Panc1 (cell line): ENCODE measurements at places on chromosomes 5 and 9. TPM values are rescaled to one million over a fixed set of nuclear protein-coding genes. Genes with fewer than 3 reads are reported as not detected.

DNA sequence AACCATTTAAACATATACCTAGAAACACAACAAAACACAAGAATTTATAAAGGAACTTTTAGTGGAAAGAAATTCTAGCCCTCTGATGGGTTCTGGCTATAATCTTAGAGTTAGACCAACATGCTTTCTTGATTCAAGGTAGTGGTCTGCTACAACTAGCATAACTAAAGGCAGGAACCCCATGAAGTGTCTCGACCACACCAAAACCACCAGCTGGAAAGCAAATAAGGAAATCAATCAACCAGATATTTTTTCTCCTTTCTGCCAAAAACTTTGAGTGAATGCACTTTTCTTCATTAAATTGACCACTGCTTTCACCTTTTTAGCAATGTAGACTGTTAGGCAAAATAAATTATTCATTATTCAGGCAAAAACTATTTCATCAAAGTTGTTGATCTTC lies 346.4 kb downstream of the EBF1 start:
- no peaks in the 10 kb centered on the region for H3K36me3 ChIP-seq
- H3K4me1 ChIP-seq = no peaks in the 10 kb centered on the region

GRCh38 chr9:34252016-34252415 lies 73.2 kb downstream of the UBAP1 start:
- H3K27me3 ChIP-seq = no peaks in the 10 kb centered on the region
- no peak for DNase-seq
- H3K4me3 ChIP-seq = no peak overlapping the region
- H3K36me3 ChIP-seq = peaks cover 9% of the 10 kb centered on the region
- no peak overlapping the region for H3K27ac ChIP-seq

DNA sequence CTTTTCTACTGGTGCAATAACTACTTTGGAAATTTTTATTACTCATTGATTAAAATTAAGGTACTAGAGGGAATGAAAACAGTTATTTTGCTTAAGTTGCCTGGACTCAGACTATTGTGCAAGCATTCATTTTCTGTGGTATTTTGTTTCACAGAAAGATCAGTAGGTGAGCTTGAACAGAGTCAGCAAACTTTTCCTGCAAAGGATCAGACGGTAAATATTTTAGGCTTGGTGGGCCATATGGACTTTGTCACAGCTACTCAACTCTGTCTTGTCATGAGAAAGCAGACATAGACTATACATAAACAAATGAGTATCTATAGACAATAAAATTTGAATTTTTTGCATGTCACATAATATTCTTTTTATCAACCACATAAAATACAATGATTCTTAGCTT lies 1036.4 kb downstream of the NR2F1-AS1 start:
- H3K4me1 ChIP-seq = no peaks in the 10 kb centered on the region
- H3K4me3 ChIP-seq = no peak overlapping the region
- H3K27me3 ChIP-seq = no peaks in the 10 kb centered on the region
- H3K27ac ChIP-seq = no peak overlapping the region; the same call in 1 of the 2 replicates
- no peak for DNase-seq

DNA sequence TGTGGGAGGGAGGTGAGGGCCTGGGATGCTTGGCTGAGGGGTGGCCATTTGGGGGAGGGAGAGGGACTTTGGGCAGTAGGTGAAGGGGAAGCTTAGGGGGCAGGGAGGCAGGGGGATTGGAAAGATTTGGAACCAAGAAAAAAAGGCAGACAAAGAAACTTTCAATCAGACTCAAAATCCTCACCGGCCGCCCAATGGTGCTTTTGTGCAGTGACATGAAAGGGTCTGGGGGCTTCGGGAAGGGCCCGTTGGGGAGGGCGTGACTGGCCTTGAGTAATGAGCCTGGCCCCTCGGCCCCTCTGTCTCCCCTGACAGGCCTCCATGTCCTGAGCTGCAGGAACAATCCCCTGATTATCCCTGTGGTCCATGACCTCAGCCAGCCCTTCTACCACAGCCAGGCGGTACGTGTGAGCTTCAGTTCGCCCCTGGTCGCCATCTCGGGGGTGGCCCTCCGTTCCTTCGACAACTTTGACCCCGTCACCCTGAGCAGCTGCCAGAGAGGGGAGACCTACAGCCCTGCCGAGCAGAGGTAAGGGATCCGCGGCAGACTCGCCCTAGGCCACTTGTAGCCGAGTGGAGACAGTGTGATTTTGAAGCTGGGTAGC lies 181.1 kb downstream of the PAPPA start:
- no peaks in the 10 kb centered on the region for H3K27me3 ChIP-seq
- no peaks in the 10 kb centered on the region for H3K4me1 ChIP-seq
- H3K4me3 ChIP-seq = no peak overlapping the region
- no peaks in the 10 kb centered on the region for H3K36me3 ChIP-seq
- DNase-seq = no peak

DNA sequence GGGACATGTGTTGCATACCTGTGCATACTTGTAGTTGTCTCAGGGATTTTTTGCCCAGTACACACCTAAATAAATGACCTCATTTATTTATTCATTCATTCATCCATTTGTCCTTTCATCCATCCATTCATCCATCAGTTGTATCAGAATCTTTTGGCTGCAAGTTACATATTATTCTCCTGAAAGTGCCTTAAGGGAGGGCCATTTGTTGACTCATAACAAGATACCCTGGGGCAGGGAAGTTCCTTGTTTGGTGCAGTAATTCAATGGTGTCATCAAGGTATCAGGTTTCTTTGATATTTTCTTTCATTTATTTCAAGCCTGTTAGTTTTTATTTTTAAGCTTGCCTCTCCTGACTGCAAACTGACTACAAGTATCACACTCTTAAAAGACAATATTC lies 597.9 kb upstream of the TLE4 start:
- no peak for DNase-seq
- H3K27me3 ChIP-seq = no peaks in the 10 kb centered on the region
- H3K36me3 ChIP-seq = no peaks in the 10 kb centered on the region
- H3K4me3 ChIP-seq = no peak overlapping the region

DNA sequence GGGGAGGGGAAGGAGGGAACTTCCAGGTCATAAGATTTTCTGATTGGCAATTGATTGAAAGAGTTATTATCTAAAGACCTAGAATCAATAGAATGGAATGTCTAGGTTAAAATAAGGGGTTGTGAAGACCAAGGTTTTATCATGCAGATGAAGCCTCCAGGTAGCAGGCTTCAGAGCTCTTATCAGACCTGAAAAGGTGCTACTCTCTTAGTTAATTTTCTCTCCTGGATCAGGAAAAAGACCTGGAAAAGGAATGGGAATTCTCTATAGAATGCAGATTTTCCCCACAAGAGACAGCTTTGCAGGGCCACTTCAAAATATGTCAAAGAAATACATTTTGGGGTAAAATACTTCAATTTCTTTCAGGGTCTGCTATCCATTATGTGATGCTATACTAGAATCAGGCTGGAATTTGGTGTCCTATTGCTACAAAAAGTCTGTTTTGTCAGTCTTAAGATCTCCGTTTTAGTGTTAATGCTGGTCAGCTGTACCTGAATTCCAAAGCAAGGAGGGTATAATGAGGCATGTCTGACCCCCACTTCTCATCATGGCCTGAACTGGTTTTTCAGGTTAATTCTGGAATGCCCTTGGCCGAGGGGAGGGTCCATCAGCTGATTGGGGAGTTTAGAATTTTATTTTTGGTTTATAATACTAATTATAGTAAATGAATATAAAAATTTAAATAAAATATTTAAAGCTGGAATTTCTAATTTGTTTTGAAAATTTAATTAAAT lies 16.6 kb upstream of the STOM start:
- H3K4me1 ChIP-seq = no peaks in the 10 kb centered on the region
- H3K27me3 ChIP-seq = no peaks in the 10 kb centered on the region
- no peak overlapping the region for H3K4me3 ChIP-seq
- no peak overlapping the region for H3K27ac ChIP-seq
- H3K36me3 ChIP-seq = no peaks in the 10 kb centered on the region

SYNPO gene
- total RNA-seq = 82.8 TPM

EGFL7 gene
- total RNA-seq = 42.3 TPM

LCP2 gene
- total RNA-seq = 0.36 TPM
